Stimulated activated CD4-positive, alpha-beta T cell treated with anti-CD3 and anti-CD28 coated beads, Interleukin-1b, Interleukin-23, amount 100 ng/mL, for 24 hours (primary cell): ENCODE measurements at places on chromosomes 3 and 15.

DNA sequence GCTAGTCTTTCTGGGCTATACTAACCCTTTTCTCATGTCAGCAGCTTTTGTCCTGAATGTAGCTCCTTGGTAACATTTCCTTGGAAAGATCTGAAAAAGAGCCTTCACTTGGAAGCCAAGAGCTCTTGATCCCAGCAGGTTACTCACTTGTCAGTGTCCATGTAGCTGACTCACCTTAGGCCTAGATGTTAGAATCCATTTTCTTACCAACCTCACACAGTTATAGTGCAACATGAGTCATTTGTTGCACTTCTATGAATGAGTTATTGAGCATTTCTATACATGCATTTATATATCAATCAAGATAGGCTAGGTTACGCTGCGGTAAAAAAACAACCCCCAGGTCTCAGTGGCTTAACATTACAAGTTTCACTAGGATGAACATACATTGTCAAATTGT is 106.8 kb upstream of the SLC7A14 start:
- DNase-seq, result no peak

DNA sequence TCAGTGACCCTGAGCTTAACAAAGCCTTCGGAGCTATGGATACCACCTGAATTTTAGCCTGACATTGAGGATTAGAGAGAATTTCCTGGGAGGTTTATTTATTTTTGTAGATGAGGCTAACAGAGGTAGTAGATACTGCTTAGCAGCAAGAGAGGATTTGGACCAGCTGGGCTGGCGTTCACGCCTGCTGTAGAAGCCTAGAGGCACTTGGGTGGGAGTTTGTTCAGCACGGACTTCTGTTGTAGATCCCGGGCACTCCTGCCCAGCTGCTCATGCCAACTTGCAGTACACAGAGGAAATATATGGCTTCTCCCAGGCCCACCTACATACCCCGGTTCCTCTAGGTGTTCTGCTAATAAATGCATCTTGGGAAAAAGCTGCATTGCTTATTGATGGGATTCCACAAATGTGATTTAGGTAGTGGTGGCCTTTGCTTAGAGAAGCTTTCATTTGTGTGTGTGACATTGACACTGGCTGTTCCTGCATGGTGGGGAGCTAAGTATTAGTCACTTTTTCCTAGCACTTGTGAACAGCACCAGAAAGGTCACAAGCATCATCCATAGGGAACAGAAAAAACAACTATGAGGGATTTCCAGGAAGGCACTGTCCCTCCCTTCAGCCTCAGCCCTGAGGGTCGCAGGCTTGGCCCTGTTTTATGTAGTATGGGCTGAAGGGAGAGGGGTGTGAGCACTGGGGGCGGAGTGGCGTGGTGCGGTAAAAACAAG is 324.8 kb upstream of the LRRFIP2 start:
- DNase-seq, result no peak

GRCh38 chr15:100131321-100132224 is 210.2 kb downstream of the ADAMTS17 start:
- no peak for DNase-seq

- no peak for DNase-seq
These were observed 54.0 kb downstream of the DUT start for GRCh38 chr15:48385031-48385830.

DNA sequence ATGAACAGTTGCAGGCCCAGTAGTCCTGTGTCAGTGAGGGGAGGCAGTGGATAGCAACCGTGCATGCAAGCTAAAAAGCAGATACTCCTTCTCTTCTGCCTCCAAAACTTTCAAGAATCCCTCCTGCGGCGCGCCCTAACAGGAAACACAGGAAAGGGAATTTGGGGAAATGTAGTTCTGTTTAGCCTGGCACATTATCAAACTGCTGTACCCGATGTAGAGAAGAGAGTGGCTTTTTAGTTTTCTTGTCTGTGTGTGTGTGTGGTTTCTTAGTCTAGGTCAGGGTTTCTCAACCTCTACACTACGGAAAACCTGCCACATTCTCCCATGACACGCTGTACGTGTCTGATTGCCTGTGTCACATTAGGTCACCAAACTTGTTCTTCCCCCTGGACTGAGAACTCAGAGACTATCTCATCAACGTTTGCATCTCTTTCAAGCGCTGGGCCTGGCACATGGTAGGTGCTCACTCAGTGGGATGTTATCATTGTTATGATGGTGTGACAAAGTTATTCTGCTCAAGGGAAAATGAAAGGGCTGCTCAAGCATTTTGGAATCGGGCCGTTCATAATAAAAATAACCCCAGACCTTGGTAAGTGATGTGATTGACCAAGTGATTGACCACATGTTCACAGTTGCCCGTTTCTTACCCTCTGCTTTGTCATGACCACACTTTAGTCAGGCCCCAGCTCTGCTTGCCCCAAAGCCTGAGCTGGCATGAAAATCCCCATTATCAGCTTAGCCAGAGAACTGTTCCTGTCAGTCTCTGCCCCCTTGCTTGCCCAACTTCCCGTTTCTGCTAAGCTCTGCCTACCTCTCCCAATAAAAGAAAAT is 33.2 kb downstream of the TM4SF4 start:
- no peak for DNase-seq

DNA sequence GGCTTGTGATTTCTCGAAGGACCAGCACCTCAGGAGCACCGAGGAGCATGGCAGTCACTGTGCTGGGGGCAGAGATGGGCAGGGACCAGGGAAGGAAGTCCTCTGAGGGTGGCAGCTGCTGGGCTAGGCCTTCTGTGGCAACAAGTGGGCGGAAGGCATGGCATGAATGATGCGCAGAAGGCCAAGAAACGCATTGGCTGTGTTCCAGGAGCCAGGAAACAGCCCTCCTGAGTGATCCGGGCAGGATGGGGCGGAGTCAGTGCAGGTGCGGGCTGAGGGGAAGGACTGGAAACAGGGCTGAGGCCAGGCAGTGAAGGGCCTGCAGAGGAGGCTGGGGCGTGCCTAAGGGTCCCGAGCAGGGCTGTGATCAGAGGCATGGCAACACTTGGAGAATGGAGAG is 23.6 kb downstream of the MRPS11 start:
- DNase-seq, result no peak

DNA sequence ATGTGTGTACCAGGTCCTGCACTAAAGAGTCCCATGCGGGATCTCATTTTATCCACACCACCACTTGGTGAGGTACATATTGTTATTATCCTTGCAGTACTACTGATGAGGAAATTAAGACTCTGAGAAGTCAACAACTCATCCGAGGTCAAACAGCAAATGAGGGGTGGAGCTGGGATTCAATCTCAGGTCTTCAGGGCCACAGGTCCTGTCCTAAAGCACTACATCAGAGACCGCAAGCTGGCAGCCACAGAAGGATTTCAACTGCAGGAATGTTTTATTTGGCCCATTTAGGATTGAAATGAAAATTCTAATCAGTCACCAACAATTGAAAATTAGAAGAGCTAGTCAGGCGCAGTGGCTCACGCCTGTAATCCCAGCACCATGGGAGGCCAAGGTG is 131.4 kb downstream of the ADAMTS17 start:
- no peak for DNase-seq

DNA sequence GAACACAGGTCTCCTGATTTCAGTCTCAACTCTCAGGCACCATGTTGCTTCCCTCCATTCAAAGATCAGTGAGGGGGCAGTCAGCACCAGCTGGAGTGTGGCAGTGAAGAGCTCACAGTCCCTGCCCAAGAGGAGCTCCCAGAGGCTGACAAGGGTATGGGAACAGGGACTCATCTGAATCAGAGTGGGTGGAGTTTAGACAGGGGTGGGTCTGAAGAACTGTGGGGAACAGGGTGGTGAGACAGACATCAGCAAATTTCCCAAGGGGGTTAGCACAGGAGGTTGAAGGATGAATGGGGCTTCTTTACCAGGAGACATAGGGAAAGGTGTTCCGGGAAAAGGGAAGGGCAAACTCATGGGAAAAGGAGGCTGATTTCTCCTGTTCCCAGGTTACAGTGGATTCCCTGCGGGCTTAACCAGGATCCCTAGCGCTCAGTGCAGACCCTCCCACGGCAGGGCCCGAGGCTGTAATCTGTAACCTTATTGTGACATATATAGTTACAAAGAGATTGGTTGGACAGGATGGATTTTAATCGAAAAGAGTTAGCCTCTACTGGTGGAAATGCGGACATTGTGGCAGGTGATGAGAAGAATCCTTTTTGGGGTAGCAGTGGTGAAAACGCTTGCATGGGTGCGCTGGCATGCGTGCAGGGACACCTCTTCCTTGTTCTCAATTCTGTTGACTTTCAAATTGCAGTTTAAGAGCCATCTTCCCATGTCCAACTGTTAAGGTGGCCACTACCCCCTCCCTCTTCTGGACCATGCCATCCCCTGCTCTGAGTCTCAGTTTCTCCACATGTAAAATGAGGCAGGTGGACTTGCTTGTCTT is 160.3 kb downstream of the SMAD6 start:
- DNase-seq, result no peak

DNA sequence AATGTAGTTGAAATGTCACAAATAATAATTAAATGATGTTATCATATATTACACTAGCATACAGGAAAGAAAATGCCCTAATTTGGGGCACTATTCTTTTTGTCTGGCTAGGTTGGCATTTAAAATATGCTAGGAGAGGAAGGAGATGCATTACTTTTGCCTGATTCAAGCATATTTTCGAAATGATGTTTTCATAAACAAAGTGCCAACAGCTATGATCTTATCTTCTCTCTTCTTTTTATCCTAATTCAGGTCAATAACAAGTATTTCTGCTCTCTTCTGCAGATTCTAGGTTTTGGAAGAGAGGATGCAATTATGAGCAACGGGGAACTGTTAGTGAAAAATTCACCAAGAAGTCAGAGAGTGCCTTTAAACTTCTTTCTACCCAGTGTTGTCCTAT is 55.8 kb upstream of the NR2F2 start:
- DNase-seq, result no peak

GRCh38 chr3:141901914-141902313 is 25.5 kb downstream of the ATP1B3 start:
- no peak for DNase-seq

DNA sequence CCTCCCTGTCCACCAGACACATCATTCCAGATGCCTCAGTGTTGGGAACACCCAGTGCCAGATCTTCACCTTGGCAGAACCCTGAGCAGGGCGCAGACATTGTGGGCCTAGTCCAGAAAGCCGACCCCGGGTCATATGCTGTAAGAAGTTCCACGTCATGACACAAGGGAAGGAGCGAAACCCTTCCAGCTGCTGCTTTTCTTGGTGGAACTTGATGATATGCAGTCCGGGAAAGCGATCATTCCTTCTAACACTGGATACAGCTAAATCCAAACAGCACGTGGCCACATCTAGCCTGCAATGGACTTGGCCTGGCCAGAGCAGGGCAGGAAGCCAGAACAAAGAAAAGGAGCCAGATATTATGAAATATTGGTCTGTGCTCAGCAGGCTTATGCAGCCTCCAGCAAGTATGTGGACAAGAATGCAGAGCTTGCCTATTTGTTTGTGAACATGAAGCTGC is 22.0 kb downstream of the GASK1A start:
- DNase-seq, result no peak

- no peak for DNase-seq
These were observed 14.3 kb downstream of the CPN2 start for GRCh38 chr3:194336601-194337355.

- peak; percentile 3 for DNase-seq
These were observed 397.5 kb upstream of the ATP10A start for GRCh38 chr15:26260517-26261133.

DNA sequence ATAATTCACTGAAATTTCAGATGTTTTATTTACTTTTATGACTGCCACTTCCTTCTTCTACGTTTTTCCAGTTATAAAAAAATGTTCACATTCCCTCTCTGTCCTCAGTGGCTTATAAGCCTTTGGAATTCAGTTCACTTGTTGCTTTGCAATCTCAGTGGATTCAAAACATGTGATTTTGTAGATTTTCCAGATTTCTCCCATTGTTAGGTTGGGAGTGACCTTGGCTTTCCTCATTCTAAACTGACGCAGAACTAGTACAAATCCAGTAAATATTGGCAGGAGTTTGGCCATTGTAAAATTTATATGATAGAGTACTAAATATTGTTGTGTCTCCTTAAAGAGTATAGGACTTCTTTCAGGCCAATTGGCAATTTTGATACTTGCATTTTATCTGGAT is 812.3 kb upstream of the ROBO1 start:
- DNase-seq, result no peak

DNA sequence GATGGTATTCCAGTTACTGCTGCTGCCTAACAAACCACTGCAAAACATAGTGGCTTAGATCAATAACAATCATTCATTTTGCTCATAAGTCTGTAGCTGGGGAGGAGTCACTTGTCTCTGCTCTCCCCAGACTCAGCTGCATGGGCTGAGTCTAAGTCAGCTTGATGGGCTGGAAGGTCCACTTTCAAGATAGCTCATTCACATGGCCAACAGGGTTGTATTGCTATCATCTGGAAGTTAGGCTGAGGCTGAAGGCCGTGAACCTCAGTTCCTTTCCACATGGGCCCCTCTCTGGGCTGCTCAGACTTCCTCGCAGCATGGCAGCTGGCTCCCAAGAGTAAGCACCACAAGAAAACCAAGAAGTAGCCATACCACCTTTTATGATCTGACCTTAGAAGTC is 28.7 kb upstream of the BFSP2 start:
- DNase-seq, result no peak

DNA sequence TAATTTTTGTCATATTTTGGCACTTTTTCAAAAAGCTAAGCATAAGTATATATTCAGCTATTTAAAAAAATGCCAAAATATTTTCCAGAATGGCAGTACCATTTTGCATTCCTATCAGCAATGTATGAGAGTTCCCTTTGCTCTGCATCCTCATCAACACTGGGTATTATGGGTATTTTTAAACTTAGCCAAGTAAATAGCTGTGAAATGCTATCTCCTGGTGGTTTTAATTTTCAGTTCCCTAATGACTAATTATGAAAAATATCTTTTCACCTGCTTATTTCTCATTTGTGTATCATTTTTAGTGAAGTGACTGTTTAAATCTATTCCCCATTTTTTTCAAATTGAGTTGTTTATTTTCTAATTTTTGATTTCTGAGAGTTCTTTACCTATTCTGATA is 199.7 kb upstream of the NECTIN3 start:
- DNase-seq, result no peak

DNA sequence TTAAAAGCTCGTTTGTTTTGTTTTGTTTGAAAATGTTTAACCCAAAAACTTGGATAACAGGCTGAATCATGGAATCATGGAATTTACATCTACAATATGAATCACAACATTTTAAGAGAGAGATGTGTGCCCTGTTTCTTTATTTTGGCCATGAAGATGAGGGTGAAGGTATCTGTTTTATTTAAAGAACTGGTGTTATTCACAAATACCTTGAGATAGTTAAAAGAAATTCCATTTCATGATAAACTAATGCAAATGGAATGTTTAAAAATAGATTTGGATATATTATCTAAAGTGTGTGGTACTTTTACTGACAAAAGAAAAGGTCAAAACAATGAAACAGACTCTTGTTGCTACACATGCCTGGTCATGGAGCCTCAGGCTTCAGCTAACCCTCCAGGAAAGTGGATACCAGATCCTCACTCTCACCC is 486.0 kb upstream of the CFAP20DC start:
- no peak for DNase-seq

GRCh38 chr3:23709987-23710386 is 95.8 kb upstream of the UBE2E1 start:
- DNase-seq, result no peak

DNA sequence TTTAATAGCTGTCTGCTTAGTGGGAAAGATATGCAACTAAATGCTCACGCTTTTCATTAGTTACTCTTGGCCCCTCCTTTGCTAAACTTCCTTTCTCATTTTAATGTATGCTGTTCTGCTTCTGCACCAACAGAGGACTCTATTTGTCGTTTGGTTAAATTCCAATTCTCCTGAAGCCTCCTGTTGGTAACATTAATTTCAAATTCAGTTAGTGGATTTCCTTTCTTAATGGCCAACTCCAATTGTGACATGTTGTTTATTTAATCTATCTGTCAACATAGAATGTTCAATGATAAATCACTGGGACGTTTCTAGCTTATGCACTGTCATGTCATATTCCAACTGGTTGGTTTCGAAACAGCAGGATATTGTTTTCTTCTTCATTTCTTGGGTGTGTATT is 467.4 kb upstream of the BCHE start:
- no peak for DNase-seq
